ENCODE measurements at places on chromosomes 2 and 18.
A peak's percentile ranks its signal among the peaks of the same experiment; 100 is the strongest.

DNA sequence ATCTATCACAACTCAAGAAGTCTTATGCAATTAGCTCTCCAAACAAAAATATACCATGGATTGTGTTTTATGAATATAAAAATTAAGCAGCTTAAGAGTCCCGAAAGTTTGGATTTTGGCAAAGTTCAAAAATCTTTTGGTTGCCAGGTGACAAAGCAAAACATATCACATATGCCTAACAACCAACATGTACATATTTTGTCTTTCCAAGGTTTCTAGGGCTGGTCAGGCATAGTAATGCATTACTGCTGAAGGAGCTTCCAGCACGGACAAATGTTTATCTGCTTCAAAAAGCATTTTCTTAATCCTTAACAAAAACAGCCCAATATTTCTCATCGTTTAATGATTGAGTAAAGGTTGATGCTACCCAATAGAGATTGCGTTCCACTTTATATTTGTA is 1327.1 kb upstream of the ZEB2 start:
- no peak for DNase-seq

- no peak for DNase-seq
Observed at GRCh38 chr2:147405651-147406050, 439.2 kb upstream of the ACVR2A start.

DNA sequence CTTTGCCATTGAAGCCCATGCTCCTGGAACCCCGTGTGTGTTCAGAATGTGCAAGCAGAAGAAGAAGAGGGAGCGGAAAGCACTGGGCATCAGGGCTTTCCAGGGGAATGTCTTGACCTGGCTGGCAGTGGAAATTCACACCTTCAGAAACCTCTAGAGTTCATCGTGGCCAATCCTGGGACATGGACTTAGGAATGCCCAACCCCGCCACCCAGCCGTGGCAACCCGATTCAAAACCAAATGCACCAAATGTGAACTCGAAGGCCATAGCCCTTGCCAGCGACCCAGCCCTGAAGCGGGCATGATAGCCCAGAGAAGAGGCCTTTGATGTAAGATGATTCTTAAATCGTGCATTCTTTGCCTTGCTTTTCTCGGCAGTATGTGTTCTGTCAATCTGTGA is 69.4 kb downstream of the ADI1 start:
- DNase-seq: no peak

DNA sequence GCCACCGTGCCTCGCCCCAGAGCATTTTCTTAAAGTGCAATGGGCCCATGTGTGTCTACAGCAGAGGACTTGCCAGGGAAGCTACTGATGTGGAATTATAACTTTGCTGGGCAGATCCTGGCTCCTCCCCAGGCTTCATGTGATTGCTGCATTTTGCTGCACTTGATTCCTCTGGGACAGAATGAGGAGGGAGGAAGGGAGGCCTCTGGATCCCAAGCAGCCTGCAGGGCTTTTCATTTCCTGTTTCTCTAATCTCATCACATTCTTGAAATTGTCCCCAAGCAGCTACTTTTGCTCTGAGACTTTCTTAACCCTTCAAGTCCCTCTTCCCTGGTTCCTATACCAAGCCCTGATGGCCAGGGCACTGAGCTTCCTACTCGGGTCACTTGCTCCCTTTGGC is 134.4 kb upstream of the SEC11C start:
- DNase-seq: no peak

- no peak for DNase-seq
Observed at GRCh38 chr2:99512181-99512591, 22.4 kb upstream of the REV1 start.

- DNase-seq: peak; percentile 94
Observed at GRCh38 chr2:74529357-74530238, at the start of the genes AUP1 and HTRA2. TSS of gene AUP1 (minus strand) at chr2:74529706. CDS start at chr2:74529629, 77 bp downstream. TSS of gene HTRA2 (plus strand) at chr2:74529933. CDS start at chr2:74530007, 74 bp downstream.

GRCh38 chr2:142954493-142954892 is 77.0 kb downstream of the KYNU start:
- DNase-seq: no peak

DNA sequence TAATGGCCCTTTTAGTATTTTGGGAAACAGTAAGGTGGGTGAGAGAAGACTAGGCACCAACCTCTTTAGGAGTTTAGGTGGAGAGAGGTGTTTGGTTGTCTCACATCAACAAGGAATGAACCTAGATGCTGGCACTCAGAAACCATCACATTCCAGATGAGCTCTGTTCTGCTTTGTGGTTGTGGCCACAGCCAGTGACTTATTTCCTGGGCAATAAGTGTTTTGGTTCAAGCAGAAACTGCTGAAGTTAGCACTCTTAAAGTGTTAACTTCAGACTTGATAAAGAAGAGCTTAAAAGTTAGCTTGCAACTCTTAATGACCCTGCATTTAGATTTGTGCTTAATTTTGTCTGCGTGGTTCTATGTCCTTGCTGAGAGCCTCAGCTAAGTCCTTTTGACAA is 929.2 kb downstream of the SLC4A3 start:
- DNase-seq: no peak

DNA sequence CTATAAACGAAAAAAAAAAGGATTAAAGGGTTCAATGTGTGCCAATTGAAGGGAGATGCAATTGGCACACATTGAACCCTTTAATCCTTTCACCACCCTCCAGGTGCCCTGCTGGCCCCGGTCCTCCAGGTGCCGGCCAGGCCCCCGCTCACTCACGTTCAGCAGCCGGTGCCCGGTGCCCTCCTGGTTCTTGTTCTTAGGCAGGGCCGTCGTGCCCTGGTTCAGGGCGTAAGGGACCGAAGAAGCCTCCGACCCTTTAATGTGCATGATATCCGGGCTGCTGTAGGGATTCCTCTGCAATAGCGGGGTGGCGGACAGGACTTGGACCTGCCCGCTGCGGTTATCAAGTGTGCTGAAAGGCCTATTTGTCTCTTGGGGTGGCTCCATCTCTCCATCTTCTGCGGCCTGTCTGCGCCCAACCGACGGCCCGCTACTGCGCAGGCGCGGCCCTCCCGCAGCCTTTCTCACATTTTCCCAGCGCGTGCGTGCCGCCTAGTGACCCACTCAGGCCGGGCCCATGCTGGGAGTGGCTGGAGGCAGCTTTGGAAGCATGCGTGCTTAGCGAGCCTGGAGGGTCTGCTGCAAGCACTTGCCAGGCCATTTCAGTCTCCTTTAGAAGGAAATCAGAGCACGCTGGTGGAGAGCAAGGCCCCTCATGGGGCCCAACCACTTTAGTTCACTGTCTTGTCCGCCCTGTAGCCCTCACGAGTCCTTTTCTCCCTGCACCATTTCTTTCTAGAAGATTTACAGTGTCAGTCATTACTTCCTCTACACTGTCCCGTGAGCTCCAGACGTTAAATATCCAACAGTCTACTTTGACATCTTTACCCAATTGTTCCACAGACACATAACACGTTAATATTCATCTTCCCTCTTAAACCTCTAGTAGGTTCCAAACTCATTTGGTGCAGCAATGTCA is 24.3 kb downstream of the TMEM237 start:
- DNase-seq: peak; percentile 12

GRCh38 chr18:54218299-54218698 is 6.2 kb downstream of the MBD2 start:
- no peak for DNase-seq

GRCh38 chr2:120430501-120430830 is 84.5 kb downstream of the INHBB start:
- no peak for DNase-seq

- DNase-seq: no peak
Observed at GRCh38 chr2:201347138-201347537, 10.0 kb downstream of the FLACC1 start.

GRCh38 chr2:218746470-218746795 is 35.5 kb upstream of the CYP27A1 start:
- no peak for DNase-seq

- no peak for DNase-seq
Observed at GRCh38 chr2:60149176-60149575, 404.3 kb downstream of the BCL11A start.

All from CD4-positive, alpha-beta T cell treated with Interferon gamma for 1 hour (primary cell).